ENCODE measurements at places on chromosomes 1 and 21. TPM values are rescaled to one million over a fixed set of nuclear protein-coding genes. Genes with fewer than 3 reads are reported as not detected.
A peak's percentile ranks its signal among the peaks of the same experiment; 100 is the strongest.

GRCh38 chr1:185014941-185015340 is 30.4 kb upstream of the RNF2 start:
- no peak overlapping the region for H3K27ac ChIP-seq
- no peak overlapping the region for H3K4me3 ChIP-seq

DNA sequence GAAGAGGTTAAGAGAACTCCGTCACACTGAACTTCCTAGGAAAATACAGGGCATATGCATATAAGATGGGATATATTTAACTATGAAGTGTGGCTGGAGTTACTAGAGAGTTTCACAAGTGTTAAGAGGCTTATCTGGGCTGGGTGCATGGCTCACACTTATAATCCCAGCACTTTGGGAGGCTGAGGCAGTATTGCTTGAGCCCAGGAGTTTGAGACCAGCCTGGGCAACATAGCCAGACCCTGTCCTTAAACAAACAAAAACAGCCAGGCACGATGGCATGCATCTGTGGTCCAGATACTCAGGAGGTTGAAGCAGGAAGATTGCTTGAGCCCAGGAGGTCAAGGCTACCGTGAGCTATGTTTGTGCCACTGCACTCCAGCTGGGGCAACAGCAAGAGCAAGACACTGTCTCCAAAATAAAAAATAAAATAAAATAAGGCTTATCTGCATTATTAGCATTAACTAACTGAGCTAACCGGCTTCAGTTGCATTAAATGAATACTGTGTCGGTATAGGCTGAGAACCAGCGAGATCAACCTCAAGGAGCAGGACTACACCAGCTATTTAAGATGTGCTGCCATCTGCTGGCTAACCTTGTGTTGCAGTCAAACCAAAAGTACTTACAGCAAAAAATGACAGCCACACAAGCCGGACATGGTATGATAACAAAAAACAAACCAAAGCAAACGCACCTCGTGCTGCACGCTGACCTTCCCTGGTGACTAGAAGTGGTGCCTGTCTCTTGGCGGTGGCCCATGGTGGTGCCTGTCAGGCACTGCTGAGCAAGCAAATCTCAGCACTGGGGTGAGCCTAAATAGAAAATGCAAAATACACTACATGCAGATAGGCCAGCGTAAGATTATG is 19.7 kb upstream of the RBBP5 start:
- H3K27ac ChIP-seq, result no peak overlapping the region
- no peaks in the 10 kb centered on the region for H3K27me3 ChIP-seq
- H3K36me3 ChIP-seq, result no peaks in the 10 kb centered on the region
- no peaks in the 10 kb centered on the region for H3K4me1 ChIP-seq
- no peak overlapping the region for H3K4me3 ChIP-seq
- DNase-seq, result peak; percentile 87

DNA sequence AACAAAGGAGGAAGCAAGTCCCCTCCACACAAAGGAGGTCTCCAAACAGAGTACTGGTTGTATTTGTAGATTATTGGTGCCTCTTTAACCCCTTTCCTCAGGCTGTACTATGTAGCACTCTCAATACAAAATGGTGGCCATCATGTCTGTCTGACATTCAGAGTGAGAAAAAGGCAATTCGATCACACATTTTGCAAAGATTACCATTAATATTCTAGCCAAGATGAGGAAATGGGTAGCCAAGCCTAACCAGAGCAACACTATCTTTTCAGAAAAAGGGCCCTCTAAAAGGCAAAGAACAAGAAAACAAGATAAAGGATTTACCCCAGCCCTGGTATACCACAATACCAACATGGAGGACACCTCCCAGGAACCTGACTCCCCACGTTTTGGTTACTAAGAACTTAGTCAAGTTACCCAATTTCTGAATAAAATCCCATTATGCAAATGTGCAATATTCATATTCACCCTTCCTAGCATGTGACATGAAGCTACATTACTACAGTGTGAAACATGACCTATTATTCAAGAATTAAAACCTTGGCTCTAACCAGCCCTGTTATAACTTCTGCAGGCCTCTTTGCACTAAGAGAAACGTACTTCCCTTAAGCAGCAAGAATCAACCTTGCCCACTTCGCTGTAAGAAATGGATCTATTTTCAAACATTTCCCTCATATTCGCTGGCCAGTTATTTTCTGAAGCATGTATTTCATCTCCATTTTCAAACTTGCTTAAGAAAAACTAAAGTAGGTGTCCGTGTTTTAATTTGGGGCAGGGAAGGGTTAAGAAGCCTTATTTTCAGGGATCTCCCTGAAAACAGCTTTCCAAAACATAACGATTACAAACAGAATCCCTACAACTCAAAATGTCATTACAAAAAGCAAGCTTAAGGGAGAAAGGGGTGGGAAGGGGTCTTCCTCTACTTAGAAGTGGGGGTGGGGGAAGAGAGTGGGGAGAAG is 2.1 kb downstream of the KDM5B start:
- peaks cover 14% of the 10 kb centered on the region for H3K27me3 ChIP-seq
- peak overlapping the region; percentile 96 for H3K4me3 ChIP-seq
- H3K27ac ChIP-seq, result peak overlapping the region; percentile 74
- peaks cover 54% of the 10 kb centered on the region for H3K4me1 ChIP-seq

DNA sequence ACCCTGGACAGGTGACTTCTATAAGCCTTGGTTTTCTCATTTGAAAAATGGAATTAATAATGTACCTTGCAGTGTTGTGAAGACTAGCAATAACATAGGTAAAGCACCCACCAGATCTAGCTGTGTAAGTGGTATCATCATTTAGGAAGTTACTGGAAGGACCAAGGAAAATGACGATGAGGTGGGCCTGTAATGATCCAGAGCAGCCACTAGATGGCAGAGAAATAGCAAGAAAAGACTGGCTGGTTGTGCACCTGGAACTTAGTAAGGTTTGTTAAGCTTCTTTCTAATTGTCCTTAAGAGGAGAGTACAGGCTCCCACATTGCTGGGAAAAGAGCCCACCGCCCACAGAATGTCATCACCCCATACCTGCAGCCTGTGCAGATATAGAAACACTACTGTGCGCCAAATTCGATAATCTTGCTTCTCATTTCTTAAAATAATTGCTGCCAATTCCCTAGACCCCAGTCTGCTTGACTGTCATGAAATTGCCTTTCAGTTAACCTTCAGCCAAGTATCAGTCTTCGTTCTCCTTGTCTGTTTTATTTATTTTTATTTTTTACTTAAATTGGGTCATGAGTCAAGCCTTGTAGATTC is 37.2 kb downstream of the WNT4 start:
- no peaks in the 10 kb centered on the region for H3K36me3 ChIP-seq
- peak; percentile 69 for DNase-seq
- H3K4me1 ChIP-seq, result no peaks in the 10 kb centered on the region
- H3K27me3 ChIP-seq, result no peaks in the 10 kb centered on the region

- H3K4me1 ChIP-seq, result peaks cover 5% of the 10 kb centered on the region
- H3K27ac ChIP-seq, result no peak overlapping the region
- H3K4me3 ChIP-seq, result no peak overlapping the region
- DNase-seq, result no peak
Measured at GRCh38 chr1:55150880-55151588, 64.1 kb downstream of the USP24 start.

The SHISA4 gene
- 3.0 TPM for total RNA-seq

The CELA3B gene
- not detected for total RNA-seq

The FNDC5 gene
- 9.6 TPM for total RNA-seq

Measured in neural progenitor cell (in vitro differentiated cells).